Skeletal muscle cell (primary cell): ENCODE measurements at places on chromosomes 5 and 9.
A peak's percentile ranks its signal among the peaks of the same experiment; 100 is the strongest.

- no peak for DNase-seq
Observed at GRCh38 chr5:118016396-118016795, 972.0 kb downstream of the DTWD2 start.

DNA sequence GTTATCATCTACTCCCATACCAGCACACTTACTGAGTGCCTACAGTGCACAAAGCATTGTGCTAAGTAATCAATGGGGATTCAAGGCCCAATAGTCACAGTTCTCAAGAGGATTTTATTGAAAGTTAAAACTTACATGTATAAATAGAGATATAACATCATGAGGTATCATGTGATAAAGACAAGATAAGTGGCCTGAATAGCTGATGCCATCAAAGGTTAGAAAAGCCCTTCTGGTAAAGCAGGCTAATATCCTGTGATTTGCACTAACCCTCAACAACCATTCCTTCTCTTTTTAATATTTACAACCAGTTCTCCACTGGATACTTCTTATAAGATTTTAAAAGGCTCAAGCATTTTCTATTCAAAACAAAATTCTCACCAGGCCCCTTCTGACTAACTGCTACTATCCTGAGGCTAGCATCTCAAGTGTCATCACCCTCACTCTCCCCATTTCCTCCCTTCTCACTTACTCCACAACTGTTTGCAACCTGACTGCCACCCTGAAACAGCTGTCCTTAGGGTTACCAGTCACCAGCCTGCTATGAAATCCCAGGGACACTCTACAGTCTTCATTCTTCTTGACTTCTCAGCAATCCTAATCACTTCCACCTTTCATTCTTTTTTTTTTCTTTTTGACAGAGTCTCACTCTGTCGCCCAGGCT lies 377.9 kb downstream of the ENC1 start:
- no peak for DNase-seq

DNA sequence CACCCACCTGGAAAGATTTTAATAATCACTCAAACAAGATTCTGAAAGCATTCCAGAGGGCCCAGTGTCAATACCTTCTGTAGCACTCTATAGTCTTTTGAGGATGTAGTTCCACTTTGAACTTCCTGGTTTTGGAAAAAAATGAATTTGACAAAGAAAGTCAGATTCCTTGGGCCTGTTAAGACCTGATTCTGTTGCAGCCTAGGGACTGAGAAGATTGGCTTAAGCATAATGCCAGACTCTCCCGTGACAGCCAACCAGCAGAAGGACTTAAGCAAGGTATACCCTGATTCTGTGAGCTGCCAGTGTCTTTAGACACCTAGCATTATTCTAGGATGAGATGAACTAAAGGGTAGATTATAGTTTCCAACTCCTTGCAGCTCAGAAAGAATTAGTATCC lies 6.8 kb downstream of the SPINK5 start:
- no peak for DNase-seq

DNA sequence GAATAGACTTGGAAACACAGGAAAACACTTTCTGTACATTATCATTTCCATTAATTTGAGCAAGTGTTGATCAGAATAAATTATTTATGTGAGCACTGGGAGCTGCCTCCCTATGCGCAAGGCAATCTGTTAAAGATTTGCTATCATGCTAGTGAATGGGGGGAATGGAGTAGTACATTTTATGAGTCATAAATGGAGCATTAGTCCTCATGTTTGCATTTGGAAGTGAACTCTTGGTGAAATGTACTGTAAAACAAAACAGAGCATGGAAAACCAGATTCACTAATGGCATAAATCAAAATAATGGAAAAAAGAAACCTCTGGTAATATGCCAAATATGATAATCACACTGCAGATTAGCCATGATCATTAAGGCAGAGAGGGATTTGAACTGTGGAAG lies 40.5 kb upstream of the TMC1 start:
- no peak for DNase-seq

GRCh38 chr9:109253637-109254284 lies 67.1 kb downstream of the EPB41L4B start:
- no peak for DNase-seq

- no peak for DNase-seq
Observed at GRCh38 chr9:100317706-100318105, 35.0 kb downstream of the TEX10 start.

- DNase-seq, result no peak
Observed at GRCh38 chr9:105708405-105708804, 14.1 kb downstream of the TMEM38B start.

GRCh38 chr5:125205601-125206225 lies 459.3 kb upstream of the ZNF608 start:
- DNase-seq, result no peak

DNA sequence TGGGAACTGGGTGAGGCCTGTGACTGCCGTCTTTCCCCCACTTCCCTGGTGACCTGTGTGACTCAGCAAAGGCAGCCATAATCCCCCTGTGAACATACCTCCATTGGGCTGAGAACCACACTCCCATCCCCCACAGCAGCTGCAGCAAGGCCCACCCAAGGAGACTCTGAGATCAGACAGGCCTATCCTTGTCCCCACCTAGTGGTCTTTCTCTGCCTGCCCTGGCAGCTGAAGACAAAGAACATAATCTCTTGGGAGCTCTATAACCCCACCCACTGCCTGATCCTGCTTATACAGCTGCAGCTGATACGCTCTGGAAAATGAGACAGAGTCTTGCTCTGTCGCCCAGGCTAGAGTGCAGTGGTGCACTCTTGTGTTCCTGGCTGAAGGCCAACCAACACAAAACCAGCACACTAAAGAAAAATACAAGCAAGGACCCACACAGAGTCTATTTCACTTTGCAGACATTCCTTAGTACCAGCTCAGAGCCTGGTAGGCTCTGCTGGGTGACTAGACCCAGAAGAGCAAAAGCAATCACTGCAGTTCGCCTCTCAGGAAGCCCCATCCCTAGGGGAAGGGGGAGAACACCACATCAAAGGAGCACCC lies 106.7 kb downstream of the MCTP1 start:
- DNase-seq, result peak; percentile 86

- no peak for DNase-seq
Observed at GRCh38 chr5:159091065-159091464, 8.7 kb downstream of the EBF1 start.

- DNase-seq, result peak; percentile 17
Observed at GRCh38 chr9:21154018-21154608, 12.3 kb downstream of the IFNA21 start.

DNA sequence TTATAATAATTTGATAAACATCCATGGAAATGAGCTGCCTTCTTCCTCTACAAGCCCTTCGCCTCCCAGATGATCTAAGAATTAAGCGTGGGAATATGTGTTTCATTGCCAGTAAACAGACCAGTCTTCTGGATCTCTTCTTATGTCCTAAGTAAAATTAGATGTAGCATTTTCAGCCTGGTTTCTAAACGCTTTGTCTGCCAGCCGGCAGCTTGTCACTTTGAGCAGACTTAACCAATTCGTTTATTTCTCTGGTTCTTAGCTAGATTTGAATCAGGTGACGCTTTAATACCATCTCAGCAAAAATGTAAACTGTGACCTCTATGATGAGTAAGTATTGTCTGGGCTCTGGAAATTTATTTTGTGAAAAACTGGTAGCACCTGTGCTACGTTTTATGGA lies 380.6 kb upstream of the NUDT12 start:
- DNase-seq, result no peak

DNA sequence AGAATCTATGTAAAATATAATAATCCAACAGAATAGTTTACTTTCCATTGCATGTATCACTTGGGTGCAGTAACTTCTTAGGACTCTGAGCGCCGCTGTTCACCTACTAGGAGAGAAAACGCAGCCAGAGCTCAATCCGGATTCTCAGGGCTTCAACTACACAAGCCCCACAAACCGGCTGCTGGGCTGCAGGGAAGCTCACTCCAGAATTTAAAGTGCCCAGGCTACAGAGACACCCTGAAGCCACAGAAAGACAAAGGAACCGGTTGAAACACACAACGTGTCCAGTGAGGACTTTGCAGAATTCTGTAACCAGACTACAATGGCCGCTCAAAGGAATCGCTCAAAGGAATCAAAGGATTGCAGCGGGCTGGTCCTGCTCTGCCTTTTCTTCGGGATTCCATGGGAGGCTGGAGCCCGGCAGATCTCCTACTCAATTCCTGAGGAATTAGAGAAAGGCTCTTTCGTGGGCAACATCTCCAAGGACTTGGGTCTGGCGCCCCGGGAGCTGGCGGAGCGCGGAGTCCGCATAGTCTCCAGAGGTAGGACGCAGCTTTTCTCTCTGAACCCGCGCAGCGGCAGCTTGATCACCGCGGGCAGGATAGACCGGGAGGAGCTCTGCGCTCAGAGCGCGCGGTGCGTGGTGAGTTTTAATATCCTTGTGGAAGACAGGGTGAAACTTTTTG lies at the start of gene PCDHGA10:
Gene PCDHGA10, plus strand, starts transcription at position 134 of the 686 bp plus-strand sequence. Its CDS starts 189 bp downstream, at position 323.
- no peak for DNase-seq

DNA sequence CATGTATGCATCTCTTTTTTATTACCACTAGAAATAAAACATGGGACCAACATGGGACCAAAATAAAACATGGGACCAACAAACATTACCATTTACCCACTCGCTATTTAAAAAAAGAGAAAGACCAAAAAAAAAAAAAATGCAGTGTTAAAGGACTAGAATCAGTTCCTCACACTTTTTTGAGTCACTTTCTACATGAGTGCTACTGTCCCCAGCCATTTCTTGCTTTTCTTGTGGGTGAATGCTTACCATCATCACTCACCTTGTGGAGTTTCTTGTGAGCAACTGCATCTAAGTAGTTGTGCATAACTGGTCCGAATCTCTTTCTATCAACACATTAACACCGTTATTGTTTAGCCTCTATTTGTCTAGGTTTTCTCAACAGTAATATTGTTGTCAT lies 493.6 kb upstream of the RIOK2 start:
- no peak for DNase-seq

GRCh38 chr5:152288499-152288898 lies 116.6 kb downstream of the NMUR2 start:
- no peak for DNase-seq

- DNase-seq, result no peak
Observed at GRCh38 chr5:179164331-179165311, 104.4 kb downstream of the ZNF354C start.

DNA sequence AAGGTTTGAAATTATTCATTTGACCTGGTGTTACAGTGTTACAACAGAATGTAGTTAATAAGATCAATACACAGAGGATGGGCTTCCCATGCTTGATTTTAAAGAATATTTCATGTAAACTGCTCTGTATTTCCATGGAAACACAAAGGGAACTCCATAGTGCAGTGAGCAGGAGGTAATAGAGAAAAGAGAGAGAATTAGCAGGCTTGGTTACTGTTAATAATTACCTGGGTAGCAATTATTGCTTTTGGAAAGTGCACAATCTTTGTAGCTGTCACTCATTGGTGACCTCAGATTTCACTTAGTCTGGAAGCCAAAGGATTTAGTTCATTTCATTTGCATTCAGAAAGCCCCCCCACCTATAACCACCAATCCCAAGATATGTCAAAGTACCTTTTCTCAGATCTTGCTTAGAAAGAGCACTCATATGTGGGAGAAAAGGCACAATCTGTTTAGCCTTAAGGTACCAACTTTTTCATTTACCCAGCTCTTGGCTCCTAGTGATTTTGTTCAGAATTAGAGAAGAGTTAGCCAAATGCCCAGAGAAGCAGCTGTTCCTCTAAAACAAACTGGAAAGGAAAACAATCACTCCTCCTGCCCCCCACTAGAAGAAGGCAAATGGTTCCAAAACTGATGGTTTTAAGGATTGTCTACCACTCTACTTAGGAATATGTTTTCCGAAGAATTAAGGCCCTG lies 234.5 kb upstream of the SLC24A2 start:
- no peak for DNase-seq

- no peak for DNase-seq
Observed at GRCh38 chr5:175920231-175920811, 47.8 kb downstream of the THOC3 start.

- no peak for DNase-seq
Observed at GRCh38 chr5:67537439-67538148, 341.0 kb upstream of the CD180 start.

DNA sequence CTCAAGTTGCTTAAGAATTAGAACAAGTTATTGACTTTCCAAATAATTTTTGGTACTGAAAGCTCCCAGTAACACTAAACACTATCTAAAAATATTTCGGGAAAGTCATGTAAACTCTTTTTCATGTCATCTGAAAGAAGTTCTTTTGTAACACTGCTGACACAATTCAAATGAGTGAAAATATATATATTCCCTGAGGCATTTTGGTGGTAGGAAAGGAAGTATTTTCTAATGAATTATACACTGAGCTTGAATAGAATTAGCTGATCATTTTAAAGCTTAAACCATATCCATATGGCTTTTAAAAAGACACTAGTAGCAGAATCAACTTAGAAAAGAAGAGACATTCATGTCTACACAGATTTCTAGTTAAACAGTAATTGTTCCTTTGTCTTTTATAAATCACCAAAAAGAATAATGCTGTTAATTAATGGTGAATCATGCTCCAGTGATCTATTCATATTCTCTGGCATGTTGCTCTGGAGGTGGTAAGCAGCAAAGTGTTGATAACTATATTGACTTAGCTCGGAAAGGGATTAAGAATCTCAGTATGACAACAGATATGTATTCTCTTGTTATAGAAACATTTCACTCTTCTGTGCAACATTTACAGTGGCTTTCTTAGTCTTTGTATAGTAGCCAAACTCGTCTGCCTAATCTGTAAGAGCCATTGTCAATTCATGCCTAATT lies 27.4 kb upstream of the RFX3 start:
- no peak for DNase-seq

GRCh38 chr5:81631124-81631523 lies 119.8 kb downstream of the SSBP2 start:
- DNase-seq, result peak; percentile 17

GRCh38 chr5:130234816-130235215 lies 330.6 kb downstream of the CHSY3 start:
- DNase-seq, result no peak

- no peak for DNase-seq
Observed at GRCh38 chr5:14977058-14977685, 105.6 kb upstream of the ANKH start.

DNA sequence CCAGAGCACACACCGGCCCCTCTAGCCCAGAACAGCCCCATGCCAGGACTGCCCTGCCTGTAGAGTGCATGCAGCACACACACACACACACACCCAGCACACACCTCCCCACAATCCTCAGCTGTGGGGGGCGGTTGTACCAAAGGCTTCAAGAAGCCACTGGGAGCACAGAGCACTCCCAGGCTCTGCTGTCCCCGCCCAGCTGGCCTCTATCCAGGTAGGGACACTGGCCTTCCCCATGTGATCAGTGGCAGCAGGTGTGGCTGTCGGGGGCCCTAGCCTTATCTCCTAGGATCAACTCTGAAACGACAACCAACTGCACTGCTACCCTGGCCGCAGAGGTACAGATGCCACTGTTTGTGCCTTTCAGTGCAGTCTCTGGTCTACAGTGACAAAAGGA lies 2.0 kb downstream of the ANAPC2 start:
- no peak for DNase-seq

DNA sequence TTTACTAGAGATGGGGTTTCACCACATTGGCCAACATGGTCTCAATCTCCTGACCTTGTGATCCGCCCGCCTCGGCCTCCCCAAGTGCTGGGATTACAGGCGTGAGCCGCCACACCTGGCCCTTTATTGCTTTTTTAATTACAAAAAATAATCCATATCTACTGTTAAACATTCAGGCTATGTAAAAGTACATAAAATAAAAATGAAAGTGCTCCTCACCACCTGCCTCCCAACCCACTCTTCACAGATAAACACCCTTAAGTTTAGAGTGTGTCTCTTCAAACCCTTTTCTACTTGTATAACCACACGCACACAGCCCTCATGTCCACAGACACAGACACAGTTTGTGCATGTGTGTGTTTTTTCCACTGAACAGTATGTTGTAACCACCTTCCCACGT lies 16.7 kb downstream of the TSC1 start:
- no peak for DNase-seq

GRCh38 chr5:62093976-62094375 lies 212.0 kb upstream of the KIF2A start:
- no peak for DNase-seq

GRCh38 chr9:33307067-33307466 lies 16.8 kb downstream of the NFX1 start:
- DNase-seq, result no peak
